Fibroblast of mammary gland (primary cell): ENCODE measurements at places on chromosomes 5 and 9.
A peak's percentile ranks its signal among the peaks of the same experiment; 100 is the strongest.

- DNase-seq, result peak; percentile 20
Observed at GRCh38 chr9:23829580-23830475, 3.8 kb upstream of the ELAVL2 start.

DNA sequence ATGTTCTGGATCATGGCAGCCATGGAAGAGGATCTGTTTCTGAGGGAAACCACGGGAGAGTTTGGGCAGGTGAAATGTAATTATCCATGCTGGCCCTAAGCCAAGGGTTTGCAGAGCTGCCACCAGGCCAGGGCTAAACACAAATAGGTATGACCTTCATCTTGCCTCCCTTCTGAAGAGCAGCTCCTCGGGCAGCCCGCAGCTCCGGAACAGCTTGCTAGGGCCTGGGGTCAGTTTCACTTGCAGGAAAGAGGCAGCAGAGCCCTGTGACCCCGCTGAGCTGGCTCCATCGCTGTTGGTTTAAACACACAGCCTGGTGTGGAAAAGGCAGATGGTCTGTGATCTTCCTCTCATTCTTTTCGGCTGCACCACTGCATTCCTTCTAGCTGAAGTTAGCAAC lies 141.4 kb downstream of the TMEM38B start:
- no peak for DNase-seq

- no peak for DNase-seq
Observed at GRCh38 chr9:7490317-7491108, 309.1 kb downstream of the DMAC1 start.

- no peak for DNase-seq
Observed at GRCh38 chr5:116358911-116359418, 215.7 kb downstream of the SEMA6A start.

DNA sequence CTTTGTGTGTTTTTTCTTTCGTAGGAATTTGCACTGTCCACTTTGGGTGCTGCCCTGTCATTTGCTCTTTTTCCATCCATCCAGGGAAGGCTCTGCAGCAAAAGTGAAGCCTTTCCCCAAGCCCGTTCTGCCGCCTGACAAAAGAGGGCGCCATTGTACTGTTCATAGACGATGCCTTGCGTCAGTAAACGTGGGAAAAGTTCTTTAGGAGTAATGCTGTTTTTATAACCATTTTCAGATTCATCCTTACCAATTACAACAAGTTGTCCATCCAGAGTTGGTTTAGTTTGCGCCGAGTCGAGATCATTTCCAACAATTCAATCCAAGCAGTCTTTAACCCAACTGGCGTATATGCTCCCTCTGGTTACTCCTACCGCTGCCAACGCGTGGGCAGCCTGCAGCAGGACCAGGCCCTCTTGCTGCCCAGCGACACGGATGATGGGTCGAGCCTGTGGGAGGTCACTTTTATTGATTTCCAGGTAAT lies 34.3 kb upstream of the RPS23 start:
- peak; percentile 82 for DNase-seq

DNA sequence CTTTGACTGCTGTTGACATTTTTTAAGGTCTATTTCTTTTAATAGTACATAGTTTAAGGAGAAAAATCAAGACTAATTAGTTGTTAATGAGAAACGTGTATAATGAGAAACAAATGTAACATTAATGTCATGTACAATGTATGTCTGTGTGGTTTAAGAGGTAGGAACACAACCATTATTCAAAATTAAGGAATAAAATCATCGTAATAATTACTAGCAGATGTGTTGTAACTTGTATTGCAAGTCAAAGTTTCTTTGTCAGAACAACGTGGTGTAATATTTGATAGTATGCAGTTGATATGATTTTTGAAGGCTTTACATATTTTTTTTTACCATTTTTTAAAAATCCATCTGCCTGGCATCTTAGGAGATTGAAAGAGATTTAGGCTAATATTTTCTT lies 120.2 kb upstream of the ARRDC3 start:
- DNase-seq, result no peak

DNA sequence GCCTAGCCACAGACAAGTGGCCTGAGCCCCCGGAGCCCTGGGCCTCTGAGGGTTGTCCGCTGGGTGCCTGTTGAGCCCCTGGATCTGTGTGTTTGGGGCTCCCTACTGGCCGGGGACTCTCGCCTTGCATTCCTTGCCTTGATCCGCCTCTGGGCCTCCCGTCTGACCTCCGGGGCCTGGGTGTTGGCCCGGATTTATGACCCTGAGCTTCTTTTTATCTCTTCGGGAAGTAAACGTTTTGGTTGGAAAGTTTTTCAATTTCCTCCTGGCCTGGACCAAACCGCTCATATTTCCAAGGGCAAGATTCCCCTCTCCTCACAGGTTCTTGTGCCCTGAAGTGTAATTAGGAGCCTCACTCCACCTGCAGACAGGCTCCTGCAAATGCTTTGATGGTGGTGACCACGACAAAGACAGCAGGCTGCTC lies 69.3 kb upstream of the EGFLAM start:
- no peak for DNase-seq

- no peak for DNase-seq
Observed at GRCh38 chr9:37449862-37450632, 15.2 kb downstream of the ZBTB5 start.

GRCh38 chr5:16178745-16179372 lies 732 bp downstream of the MARCHF11 start:
- DNase-seq, result peak; percentile 50

DNA sequence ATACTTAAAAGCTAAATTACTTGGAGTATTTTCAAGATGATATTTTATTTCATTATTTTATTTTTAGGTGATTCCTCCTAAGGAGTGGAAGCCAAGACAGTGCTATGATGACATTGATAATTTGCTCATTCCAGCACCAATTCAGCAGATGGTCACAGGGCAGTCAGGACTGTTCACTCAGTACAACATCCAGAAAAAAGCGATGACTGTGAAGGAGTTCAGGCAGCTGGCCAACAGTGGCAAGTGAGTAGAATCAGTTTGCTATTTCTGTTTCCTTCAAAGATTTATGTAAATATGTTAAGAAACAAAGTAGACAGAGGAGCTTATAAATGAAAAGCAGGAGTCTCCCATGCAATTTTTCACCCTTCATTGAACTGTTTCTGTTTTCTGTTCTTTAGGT lies 47.8 kb downstream of the KDM4C start:
- peak; percentile 74 for DNase-seq

- no peak for DNase-seq
Observed at GRCh38 chr5:9537223-9538141, 8.4 kb downstream of the SEMA5A start.

GRCh38 chr9:75238311-75238976 lies 150.1 kb downstream of the OSTF1 start:
- peak; percentile 53 for DNase-seq

DNA sequence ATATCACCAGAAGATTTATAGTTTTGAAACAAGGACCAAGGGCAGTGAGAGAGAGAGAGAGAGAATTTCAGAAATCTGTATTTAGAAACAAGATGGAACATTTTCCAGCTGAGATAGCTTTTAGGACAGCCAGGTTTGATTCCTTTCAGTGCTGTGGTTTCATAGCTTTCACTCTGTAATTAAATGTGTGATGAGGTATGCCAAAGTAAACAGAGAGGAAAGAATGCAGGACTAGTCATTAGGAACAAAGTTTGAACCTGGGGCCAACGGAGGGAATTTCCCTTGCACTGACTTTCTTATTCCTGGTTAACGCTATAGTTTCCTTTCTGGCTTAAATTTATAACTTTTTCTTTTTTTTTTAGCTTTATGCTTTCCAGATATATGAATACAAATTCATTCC lies 10.0 kb upstream of the CCL28 start:
- DNase-seq, result peak; percentile 56

- DNase-seq, result peak; percentile 19
Observed at GRCh38 chr9:650362-650761, 191.1 kb upstream of the DMRT1 start.

DNA sequence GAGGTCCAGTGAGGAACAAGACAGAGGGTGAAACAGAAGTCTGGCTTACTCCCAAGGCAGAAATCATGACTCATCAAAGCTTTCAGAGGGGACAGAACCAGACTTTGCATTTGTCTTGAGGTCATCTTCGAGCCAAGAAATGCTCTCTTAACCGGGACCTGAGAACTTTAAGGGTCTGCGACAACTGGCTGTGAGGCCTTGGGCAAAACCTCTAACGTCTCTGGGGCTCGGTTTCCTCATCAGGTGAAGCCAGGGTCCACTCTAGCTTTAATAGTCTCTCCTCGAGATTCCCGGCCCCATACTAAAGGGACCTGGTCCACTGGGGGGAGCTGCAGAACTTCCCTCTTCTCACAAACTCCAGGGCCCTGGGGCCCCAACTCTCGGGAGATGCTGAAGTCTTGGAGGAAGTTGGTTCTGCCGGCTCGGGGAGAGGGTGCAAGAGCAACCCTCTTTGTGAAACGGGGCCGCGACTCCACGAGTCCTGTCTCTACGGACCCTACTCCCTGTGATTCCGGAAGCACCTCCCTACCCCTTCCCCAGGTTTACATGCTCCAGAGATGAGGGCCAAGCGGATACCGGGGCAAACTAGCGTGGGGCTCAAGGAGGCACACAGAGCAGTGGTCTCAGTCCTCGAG lies 2.6 kb downstream of the GLIS3 start:
- DNase-seq, result peak; percentile 95

DNA sequence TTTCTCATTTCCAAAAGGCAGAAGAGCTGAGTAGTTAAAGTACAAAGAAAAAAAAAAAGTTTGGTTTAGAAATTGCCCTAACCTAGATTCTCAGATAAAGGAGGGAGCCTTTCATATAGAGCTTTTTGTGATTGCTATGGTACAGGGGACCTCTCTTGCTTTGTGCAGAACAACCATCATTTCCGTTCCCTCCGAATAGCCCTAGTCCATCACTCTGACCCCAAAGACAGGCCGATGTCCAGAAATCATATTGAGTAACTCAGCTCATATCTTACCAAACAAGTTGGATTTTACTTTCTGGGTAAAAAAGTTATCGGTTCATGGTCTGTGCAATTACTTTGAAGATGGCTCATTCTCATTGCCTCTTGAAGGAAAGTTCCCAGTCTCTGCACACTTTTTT lies 36.7 kb upstream of the COL15A1 start:
- peak; percentile 42 for DNase-seq

- no peak for DNase-seq
Observed at GRCh38 chr5:999032-999501, 9.5 kb upstream of the NKD2 start.

DNA sequence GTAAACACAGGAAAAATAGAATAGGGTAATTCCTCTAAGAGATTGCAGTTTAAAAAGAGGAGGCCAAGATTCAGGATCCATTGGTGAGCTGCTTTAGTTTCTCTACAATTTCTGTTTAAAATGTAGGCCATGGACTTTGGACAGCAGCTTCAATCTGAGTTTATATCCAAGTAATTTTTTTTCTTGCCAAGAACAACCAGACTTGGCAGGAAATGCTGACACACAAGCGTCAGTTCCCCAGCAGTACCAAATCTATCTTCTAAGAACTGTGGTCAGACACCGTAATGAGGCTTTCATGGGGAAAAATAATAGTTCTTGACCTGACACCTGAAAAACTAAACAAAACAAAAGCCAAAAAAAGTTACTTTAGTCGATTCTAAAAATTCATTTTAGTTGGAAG lies 528.8 kb downstream of the CSNK1G3 start:
- peak; percentile 64 for DNase-seq

DNA sequence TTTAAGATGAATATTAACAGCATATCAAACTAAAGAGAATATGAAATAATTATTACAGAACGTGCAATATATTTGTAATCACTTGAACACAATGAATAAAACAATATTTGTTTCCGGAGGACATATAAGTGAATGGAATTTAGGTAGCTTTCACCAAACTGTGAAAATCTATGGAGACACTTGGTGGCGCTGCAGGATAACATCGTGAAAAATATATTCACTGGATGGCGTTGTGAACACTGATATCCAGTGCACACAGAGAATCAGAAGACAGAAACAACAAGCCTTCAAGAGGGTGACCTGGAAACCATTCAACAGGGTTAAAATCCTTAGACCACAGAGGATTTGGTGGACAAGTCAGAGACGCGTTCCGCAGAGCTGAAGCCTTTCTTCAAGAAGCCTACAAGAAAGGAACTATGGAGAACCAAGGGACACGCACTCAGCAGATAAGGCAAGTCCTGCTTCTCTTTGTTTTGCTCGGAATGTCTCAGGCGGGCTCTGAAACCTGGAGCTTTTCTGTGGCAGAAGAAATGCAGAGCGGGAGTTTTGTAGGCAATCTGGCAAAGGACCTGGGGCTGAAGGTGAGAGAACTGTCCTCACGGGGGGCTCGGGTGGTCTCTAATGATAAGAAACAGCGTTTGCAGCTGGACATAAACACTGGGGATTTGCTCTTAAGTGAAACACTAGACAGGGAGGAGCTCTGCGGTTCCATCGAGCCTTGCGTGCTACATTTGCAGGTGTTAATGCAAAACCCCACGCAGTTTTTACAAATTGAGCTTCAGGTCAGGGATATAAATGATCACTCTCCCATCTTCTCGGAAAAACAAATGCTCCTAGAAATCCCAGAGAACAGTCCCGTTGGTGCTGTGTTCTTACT lies at the start of gene PCDHB11:
Gene PCDHB11, plus strand, starts transcription at position 269 of the 877 bp plus-strand sequence. Its CDS starts 148 bp downstream, at position 417.
- no peak for DNase-seq

DNA sequence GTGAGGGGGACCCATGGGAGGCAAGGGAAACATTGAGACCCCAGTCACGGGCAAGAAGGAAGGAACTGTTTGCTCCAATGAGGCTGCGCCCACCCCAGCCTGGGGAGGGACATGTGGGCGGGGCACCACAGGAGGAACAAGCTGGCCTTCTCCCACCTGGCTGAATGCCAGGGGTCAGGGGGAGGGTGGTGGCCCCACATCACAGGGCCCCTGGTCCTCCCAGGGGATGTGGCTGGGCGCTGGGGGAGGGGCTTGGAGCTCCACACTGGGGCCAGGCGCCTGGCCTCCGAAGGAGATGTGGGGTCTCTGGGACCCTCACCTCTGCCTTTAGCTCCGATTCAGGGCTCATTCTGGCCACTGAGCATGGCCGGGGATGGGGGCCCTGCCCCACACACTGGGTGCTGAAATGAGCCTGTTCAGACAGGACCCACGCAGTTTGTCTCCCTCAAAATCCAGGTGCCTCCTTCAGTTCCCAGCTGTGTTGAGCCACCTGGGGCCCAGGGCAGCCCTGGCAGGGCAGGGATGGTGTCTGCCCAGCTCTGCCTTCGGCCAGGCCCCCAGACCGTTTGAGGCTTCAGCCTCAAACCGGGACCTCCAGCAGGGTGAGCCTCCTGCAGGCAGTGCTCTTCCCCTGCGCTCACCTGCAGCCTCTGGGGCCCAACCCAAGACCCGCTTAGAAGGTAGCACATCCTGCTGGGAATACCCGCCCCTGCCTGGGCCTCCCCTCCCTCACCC lies 33.2 kb upstream of the NOTCH1 start:
- no peak for DNase-seq

GRCh38 chr9:71752352-71752751 lies 16.0 kb downstream of the CEMIP2 start:
- no peak for DNase-seq

- DNase-seq, result peak; percentile 28
Observed at GRCh38 chr5:113215401-113216060, 219.3 kb downstream of the TSSK1B start.

DNA sequence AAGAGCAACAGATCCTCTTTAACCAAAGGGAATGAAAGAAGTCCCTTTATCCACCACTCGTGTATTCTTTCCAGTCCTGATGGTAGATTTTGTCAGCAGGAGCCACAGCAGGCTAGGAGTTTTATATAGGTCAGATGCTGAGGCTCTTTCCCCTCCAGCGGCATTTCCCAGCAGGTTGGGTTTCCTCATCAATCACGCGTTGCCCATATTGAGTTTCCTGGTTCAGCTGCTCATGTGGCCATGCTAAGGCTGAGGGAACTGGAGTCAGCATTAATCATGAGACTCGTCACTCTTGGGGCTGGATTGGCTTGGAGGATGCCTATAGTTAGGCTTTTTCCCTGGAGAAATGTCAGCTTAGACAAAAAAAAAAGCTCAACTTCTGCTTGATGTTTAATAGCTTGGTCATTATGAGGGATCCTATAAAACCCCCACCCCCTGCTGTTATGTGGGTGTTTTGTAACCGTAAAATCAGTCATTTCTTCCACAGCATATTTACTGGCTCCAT lies 193.4 kb upstream of the GAS1 start:
- DNase-seq, result peak; percentile 63
